NCI-H524 treated with DMSO at 0.1 percent for 48 hours (cell line): ENCODE measurements at places on chromosomes 3 and 15.

- no peak for DNase-seq
These were observed 22.0 kb upstream of the ANXA2 start for GRCh38 chr15:60419753-60420152.

DNA sequence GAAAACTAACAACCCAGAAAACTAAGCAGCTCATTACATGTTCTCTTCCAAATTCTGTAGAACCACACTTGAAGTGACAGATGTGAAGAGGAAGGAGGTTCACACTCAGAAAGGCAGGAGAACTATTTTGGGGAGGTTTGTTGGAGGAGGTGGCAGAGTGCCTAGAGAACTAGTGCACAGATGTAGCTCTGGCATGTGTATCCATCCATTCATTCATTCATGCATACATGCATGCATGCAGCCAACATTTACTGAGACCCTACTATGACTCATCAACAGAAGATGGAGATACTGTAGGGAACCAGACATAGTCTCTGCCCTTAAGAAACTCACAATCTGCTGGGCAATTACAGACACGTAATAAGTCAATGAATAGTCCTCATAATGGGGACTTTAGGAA, 116.7 kb downstream of the ERC2 start:
- no peak for DNase-seq

GRCh38 chr3:182618085-182618732, 175.1 kb upstream of the ATP11B start:
- peak; percentile 34 for DNase-seq

DNA sequence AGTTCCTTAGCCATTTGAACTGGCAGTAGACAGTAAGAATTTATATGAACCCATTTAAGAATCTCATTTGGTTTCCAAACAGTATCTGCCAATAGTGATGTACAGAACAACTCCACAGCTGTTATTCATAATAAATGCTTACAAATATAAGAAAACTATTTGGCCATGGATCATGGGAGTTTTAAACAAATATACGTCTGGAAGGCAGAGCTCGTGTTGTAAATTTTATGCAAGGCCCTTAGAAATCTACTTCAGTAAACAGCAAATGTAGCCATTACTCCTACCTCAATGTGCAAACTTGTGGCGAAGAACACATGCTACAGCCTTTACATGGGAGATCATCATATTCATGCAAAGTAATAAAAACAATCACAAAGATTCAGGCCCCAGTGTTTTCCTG, 65.3 kb upstream of the NANOGP8 start:
- DNase-seq, result no peak

DNA sequence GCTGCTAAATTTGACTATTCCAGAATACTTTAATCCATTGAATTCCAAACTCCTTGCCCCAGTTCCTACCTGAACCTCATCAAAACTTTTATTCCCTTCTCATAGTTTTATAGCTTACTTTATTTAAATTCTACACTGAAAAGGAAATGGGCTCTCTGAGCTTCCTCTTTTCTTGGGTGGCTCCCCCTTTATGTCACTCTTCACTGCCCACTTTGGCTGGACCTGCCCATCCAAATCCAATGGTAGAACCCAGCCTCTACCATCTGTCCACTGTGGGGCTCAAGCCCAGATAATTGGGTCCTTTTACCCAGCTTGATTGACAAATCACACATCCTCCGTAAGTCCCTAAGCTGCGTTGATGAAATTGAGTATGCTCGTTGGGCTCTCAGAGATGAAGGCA, 216.5 kb downstream of the BBX start:
- DNase-seq, result no peak

GRCh38 chr15:31438601-31439265, 112.1 kb downstream of the KLF13 start:
- no peak for DNase-seq

DNA sequence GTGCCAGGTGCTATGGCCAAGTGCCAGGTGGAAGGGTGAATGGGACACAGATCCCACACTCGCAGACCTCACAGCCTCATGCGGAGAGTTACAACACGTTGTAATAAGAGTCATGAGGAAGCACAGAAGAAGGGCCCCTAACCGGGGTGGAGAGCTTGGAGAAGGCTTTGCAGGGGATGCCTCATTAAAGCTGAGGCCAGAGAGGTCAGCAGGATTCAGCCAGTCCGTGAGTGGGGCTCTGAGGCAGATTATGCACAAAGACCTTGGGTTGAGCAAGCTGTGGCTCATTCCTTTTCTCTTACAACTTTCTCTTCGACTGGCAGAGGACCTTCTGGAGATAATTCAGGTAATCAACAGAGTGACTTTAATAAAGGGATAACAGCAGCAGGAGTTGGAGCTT, 65.3 kb upstream of the SNRK start:
- DNase-seq, result no peak

- no peak for DNase-seq
These were observed 44.8 kb downstream of the LHFPL4 start for GRCh38 chr3:9508781-9509180.

GRCh38 chr3:37197810-37198371, 23.5 kb upstream of the LRRFIP2 start:
- DNase-seq, result no peak

DNA sequence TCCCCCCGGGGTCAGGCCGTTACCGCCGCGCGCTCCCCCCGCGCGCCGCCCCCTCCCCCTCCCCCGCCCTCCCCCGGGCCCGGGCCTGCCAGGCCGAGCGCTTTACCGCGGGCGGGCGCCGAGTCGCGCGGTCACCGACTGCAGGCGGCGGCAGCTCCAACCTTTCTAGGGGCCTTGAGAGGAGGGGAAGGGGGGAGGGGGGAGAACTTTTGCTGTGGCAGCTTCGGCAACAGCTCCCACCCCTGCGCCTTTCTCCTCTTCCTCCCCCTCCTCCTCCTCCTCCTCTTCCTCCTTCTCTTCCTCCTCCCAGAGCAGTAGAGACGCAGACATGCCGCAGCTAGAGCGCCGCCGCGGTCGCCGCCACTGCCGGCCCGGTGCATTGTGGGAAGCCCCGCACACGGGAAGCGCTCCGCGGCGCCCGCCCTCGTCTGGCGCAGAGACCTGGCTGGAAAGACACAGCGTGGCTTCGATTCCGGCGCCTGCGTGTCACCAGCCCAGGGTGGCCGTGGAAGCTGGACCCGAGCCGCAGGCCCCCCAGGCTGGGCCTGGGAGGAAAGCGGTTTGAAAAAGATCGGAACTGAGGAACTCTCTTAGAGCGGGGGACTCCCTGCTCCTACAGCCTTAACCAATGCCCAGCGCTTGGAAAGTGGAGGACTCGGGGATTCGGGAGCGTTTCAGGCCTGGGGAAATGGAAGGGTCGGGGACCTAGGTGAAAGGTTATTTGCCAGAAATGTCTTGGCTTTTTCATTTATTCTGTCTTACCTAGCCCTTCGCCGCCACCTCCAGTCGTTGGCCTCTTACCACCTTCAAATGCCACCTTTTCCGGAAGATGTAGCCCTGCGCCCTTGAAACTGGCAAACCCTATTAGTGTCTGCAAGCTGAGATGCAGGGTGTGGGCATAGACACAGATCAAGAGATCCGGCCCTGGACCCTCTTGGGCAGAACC, at the start of gene ZNF148:
ZNF148 (minus strand) TSS at position 330 of the 946 bp plus-strand sequence. CDS start 61,685 bp downstream, outside the sequence.
- DNase-seq, result peak; percentile 54

DNA sequence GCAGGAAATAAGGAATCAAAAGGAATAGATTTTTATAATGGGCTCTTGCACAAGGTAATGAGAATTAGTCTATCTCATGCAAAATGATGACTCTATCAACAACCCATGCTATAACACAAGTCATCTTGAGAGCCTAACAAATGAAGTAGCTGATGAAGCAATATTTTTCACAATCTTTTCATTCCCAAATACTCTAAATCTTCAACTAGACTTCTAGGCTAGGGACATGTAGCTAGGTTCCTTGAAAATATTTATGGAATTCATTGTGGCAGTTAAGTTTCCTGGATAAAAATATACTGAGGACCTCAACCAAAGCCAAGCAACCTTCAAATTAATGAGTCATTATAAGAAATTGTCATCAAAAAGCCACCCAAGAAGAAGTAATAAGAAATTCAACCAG, 55.4 kb downstream of the DCBLD2 start:
- no peak for DNase-seq

DNA sequence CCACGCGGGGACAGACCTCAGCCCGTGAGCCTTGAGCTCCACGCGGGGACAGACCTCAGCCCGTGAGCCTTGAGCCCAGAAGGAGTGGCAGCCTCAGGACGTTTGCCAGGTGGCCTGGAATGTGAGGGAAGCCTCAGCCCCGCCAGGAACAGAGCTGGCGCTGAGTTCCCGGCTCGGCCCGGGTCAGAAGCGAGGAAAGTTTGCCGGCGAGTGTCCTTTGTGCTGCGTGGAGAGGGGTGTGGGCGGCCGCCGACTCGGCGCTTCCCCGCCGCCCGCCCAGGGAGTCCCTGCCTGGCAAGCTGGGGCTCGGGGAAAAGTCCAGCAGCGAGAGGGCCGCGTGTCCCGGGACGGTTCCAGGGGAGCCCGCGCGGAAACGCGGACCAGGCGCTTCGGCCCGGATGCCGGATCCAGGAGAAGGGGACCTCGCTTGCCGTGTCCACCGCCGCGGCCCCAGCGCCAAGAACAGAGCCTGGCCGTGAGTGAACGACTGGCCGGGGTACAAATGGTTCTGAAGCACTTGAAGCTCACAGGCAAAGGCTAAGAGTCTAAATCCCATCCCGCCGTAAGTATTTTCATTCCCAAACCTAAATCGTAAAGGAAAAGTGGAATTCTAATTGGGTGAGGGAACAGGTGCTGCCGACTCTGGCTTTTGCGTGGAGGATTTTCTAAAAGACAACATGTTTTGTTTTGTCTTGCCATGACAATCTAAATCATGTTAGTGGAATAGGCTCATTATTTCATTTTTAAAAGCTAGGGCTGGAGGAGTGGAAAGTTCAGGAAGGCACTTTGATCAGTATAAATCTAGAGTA, 1.7 kb downstream of the LRRN1 start:
- DNase-seq, result no peak

DNA sequence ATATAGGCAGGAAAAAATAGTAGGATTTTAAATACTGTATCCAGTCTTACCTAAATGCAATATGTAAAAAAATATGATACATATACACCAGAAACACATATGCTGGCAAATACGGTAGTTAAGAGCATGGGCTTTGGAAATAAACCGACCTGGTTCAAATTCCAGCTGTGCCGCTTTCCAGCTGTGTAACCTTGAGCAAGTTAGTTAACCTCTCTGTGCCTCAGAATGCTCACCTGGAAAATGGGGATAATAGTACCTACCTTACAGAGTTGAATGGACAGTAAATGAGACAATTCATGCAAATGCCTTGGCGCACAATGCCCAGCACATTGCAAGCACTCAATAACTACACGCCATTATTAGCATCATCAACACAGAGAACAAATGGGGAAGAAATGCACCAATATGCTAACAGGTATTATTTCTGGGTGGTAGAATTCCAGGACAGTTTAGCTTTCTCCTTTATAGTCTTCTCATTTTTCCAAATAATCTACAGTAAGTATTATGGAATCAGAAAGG, 50.6 kb downstream of the SUMF1 start:
- no peak for DNase-seq

DNA sequence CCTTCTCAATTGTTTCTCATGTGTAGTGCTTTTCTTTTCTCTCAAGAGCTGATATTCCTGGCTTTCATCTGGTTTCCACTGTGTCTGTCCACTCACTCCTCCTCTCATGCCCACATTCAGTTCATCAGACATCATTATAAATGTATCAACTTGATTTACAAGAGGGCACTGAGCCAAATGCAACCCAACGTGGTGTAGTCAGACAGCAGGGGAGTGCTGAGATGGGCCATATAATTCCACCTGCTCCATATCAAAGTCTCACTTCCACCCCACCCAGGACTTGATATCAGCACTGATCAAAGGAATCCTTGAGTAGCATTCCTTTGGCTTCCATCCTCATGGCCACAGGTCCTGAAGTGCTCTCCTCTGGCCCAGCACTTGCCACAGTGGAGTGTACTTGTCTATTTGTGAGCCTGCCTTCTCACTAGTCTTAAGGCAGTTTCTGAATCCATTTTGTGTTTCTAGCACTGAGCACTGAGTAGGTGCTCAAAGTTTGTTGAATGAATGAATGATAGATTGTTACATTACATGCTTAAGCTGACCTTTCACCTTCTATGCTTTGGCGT, 252.8 kb downstream of the CLSTN2 start:
- no peak for DNase-seq

GRCh38 chr3:171285287-171285686, 174.9 kb downstream of the TNIK start:
- DNase-seq, result no peak

GRCh38 chr15:71440489-71441110, 325.3 kb downstream of the THSD4 start:
- peak; percentile 27 for DNase-seq

DNA sequence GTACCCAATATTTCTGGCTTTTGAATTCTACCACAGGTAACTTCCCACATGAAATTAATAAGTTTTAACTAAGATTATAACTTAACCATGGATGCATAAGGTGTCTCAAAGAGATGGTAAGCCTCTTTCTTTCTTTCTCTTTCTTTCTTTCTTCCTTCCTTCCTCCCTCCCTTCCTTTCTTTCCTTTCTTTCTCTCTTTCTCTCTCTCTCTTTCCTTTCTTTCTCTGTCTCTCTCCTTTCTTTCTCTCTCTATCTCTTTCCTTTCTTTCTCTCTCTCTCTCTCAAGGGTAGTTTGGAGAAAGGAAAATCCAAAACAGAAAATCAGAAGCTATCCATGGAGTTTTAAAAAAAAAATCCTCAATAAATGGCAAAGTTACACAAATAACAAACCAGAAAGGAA, 10.4 kb upstream of the MTMR14 start:
- DNase-seq, result no peak

DNA sequence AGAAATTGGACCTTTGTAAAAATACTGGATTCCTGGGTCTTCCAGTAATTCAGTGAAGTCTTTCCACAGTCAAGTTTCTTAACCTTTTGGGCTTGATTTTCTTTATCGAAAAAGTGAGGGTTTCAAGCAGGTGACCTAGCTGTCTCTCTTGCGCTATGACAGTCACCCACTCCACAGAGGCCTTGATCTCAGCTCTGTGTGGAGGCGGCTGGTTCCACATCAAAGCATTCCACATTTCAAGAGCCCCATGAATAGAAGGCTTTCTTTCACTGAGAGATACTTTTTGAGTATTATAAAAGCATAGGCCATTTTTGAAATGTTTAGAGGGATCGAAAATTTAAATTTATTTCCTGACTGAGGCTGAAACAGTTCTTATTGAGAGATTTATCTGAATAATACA, 43.9 kb downstream of the GABRA5 start:
- no peak for DNase-seq

DNA sequence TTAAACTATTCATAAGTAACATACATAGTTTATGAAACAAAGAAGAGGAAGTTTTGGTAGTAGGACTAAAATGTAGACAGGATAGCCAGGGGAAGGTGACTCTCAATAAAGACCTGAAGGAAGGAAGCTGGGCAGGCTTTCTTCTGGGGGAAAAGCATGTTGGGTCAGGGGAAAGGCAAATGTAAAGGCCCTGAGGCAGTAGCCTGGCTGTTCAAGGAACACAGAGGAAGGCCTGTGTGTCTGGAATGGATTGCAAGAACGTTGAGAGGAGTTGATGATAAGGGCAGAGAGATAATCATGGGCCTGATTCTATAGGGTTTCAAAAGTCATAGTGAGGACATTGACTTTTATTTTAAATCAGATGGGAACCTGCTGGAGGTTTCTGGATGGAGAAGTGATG, 167.6 kb downstream of the SNRK start:
- no peak for DNase-seq
